Activated T-cell treated with anti-CD3 and anti-CD28 coated beads for 4 hours (primary cell): ENCODE measurements at places on chromosomes 11 and 22.

- no peak for DNase-seq
These were observed 27.9 kb downstream of the CPT1A start for GRCh38 chr11:68813773-68814172.

DNA sequence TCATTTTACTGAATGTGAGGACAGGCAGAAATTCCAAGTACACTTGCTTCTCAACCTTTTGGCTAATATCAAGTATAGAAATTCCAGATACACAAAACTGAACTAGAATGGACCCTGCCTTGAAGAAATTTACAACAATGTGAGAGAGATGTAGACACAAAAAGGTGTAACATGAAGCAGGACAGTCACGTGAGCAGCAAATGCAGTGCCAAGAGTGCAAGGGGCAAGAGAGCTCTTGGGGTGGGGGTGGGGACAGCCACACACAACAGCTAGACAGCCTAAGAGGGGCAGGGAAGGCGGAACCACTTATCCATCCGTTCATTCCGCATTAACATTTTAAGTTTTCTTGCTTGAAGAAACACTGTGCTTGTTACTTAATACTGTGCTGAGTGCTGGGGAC, 28.9 kb downstream of the PLEKHA7 start:
- no peak for DNase-seq

- DNase-seq = no peak
These were observed 24.7 kb downstream of the MACROD1 start for GRCh38 chr11:64141081-64141783.

DNA sequence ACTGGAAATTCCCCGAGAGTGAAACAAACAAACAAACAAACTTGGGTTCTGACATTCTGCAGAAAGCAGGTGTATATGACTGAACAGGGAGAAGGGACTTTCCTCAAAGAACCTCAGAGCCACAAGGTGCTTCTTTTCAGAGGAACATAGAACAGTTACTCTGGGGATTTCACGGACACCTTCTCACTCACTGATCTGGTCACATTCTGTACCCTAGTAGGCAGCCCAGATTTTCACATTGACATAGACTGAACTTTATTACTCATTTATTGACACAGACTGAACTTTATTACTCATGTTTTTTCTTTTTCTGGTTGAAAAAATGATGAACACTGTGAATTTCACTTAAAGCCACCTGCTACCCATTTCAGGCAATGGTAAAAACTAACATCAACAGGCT, 263.0 kb downstream of the OPCML start:
- no peak for DNase-seq

GRCh38 chr11:114010931-114011330, 36.0 kb downstream of the HTR3A start:
- no peak for DNase-seq

- no peak for DNase-seq
These were observed 52.4 kb upstream of the LMO2 start for GRCh38 chr11:33944345-33944692.

DNA sequence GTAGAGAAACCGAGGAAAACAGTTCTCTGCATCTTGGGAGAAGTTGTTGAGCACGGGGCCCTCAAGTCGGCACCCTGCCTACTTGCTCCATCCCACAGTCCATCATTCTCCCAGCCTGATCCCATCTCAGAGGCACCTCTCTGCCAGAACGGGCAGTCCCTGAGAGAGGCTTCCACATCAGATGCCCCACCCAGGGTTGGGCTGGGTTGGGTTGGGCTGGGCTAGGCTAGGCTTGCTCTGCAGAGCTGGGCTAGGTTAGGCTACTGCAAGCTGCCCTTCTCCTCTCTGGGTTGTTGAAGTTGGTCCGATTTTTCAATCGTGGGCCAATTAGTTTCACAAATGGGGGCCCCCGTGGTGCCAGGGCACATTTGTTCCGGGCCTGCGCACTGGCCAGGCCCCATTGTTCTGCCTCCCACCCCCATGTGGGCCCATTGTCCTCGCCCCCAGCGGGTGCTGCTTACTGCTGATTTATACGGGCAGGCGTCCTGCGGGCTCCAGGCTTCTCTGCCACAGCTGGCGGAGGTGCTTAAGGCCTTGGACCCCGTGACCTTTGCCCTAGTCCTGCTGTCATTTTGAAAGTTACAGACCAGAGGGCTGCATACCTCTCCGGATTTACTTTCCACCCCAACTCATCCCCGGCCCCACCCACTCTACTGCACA, 63.7 kb upstream of the NNMT start:
- no peak for DNase-seq

- DNase-seq = no peak
These were observed 5.6 kb upstream of the ZBED4 start for GRCh38 chr22:49847751-49848689.

GRCh38 chr11:8083871-8084281, 2.9 kb downstream of the TUB start:
- no peak for DNase-seq

DNA sequence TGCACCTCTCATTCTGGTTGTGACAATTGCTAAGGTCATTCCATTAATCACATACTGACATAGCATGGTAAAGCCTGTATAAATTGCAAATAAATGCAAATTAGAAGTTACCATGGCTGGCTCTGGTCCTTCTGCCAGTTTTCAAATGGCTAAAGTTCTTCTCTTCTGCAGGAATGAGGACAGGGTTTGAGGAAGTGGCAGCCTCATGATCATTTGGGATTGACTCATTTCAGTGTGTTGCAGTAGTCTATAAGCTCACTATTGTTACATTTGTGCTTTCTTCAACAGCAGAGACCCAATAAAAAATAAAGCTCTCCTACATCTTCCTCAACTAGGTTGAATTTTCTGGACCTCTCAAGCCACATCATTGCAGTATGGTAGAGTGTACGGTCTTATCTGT, 60.3 kb downstream of the NECTIN1 start:
- no peak for DNase-seq

- DNase-seq = no peak
These were observed 324.6 kb downstream of the CADM1 start for GRCh38 chr11:115179636-115180035.

DNA sequence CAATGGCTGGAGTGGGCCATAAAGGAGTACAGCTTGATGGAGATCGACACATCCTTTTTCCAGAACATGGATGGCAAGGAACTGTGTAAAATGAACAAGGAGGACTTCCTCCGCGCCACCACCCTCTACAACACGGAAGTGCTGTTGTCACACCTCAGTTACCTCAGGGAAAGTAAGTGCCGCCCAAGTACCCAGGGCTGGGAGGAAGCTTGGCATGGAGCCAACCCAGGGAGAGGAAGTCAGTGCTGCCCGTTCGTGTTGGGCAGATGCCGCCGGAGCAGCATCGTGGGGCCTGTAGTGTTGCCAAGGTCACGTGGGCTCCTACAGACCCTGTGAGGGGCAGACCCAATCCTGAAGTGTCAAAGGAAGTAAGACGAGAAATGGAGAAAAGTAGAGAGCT, 78.9 kb downstream of the FLI1 start:
- DNase-seq = peak; percentile 19

DNA sequence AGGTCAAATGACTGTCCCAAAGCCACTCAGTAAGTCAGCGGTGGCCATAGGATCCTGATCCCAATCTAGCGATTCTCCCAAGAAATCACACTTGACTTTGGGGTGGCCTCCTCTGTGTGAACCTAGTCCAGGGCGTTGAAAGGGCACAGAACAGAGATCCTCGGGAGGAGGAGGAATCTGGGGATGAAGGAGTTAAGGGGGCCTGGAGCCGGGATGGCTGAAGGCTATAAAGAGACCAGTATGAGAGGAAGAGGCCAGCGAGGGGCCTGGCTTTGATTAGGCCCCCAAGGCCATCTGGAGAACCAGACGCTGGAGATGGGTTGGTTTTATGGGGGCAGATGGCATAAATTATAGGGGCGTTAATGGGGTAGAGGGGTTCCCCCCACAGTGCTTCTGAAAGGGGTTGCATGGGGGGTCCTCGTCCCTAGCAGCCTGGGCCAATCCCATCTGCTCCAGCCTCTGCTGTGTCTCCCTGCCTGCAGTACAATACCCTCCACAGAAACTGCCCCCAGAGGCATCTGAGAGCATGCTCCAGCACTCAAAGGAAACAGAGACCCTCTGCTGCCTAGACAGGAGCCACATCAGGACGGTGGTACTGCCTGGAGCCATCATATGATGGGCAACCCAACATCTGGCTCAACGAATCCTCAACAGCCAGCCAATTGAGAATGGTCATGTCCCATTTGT, 35.2 kb upstream of the TRIM29 start:
- no peak for DNase-seq

DNA sequence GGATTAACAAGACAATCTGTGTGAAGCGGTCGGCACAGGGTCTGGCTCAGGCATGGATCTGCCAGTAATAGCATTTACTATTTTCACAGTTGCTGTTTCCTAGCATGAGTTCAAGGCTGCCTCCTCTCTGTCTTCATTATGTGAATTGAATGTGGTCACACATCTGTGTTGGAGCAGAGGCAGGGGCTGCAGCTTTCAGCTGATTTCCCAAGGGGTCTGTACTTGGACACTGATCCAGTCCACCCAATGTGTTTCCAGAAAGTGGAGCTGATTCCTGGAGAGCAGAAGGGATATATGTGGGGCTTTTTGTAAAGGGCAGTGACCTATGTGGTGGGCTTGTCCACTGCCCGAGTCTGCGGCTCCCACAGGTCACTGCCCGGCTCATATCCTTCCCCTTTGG, 3.5 kb upstream of the CELSR1 start:
- DNase-seq = no peak

DNA sequence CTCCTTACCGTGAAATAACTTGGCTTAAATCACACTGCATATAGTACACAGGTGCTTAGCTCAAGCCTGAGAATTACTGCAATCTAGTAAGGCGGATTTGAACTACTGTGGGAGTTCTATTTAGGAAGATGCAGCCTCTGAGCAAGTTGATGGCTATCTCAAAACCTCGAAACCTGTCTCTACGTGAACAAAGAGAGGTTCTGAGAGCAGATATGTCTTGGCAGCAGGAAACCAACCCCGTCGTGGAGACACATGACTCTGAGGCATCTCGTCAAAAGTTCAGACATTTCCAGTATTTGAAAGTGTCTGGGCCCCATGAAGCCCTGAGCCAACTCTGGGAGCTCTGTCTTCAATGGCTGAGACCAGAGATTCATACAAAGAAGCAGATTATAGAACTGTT, 5.9 kb downstream of the ZNF215 start:
- no peak for DNase-seq

GRCh38 chr11:78212586-78213371, 24.1 kb downstream of the USP35 start:
- no peak for DNase-seq

- DNase-seq = no peak
These were observed 14.2 kb downstream of the GVQW3 start for GRCh38 chr11:76395296-76395695.

- DNase-seq = no peak
These were observed 1.9 kb upstream of the LTBP3 start for GRCh38 chr11:65559951-65560537.

DNA sequence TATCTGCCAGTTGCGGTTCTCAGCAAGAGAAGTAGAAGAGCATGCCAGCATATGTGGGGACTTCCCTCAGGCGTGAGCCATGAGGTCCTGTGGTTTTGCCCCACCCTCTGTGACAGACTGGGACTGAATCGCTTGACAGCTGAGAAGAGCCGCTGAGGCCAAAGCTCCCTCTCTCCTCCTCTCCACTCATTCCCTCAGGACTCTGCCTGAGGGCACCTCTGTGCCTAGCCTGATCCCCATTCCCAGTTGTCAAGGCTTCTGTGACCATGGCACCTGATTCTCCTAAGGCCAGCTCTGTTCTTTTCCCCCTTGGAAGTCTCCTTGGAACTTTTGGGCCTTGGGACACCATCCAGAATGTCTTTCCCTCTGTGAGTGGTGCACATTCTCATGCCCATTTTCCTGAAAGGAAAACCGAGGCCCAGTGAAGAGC, 27.0 kb downstream of the ART5 start:
- DNase-seq = peak; percentile 7

- DNase-seq = peak; percentile 39
These were observed 16.1 kb downstream of the CPT1A start for GRCh38 chr11:68825571-68825970.

DNA sequence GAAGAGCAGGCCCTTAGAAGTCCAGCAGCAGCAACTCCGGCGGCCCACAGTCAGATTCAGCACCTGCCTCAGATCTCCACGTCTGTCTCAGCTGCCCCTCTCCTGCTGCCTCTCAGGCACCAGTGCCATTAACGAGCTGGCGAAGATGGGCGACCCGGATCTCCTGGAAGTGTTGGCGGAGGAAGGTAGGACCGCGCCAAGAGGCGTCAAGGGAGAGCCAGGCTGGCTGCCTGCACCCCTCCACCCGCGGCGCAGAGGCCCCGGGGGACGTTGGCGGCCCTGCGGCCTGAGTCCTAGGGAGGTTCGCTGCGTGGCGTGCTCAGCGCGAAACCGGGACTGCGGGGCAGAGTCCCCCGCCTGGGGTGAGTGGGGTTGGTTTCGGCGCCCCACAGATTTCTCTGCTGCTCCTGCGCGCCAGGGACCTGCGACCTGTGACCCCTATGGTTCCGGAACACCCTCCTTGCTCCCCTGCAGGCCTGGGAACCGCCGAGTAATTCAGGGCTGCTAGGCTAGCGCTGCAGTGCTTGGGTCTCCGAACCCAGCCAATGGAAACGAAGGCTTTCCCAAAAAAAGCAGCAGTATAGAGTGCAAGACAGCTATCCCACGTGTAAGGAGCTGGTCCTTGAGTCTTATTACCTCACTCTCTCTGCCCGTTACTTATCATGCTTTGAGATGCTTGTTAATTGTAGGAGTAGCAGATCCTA, 615 bp downstream of the ANO5 start:
- no peak for DNase-seq

- DNase-seq = peak; percentile 29
These were observed 15.8 kb downstream of the TMEM258 start for GRCh38 chr11:61776561-61777075.

DNA sequence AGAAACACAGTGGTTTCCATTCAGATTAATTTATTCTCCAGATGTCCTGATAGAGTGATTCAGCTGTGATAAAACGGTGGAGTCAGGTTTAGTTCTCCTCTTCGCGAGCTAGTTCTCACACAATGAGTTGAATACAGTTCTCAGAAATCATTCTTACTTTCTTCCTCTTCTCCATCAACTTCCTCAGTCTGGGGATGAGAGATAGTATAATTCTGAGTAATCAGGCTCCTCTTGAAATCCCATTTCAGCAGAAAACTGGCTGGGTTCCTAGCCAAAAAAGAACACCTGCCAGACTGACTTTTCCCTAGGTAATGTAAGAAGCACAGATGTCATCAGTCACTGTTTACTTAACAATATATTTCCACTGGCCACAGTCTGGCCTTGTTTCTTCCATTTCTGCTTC, 76.7 kb downstream of the SVIP start:
- DNase-seq = no peak

GRCh38 chr11:104118105-104118744, 45.7 kb downstream of the PDGFD start:
- DNase-seq = no peak

DNA sequence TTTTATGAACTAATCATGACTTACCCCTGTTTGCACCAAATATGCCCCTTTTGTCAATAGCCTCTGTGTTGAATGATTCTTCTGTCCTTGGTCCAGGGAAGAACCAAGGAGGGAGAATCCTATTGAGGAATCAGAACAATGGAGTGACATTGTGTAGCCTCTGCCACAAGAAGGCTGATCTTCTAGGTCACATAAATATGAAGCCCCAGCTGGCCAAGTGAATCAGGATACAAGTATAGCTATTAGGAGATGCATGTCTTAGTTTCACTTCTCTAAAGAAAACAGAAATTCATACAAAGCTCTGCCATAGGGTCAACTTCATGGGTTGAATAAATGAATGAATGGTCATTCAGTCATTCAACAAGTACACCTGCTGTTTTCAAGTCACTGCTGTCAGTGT, 118.2 kb upstream of the BLID start:
- no peak for DNase-seq
